Stimulated activated CD8-positive, alpha-beta memory T cell treated with anti-CD3 and anti-CD28 coated beads, Interleukin-15, amount 100 ng/mL, for 24 hours (primary cell): ENCODE measurements at places on chromosomes 3 and 15.
A peak's percentile ranks its signal among the peaks of the same experiment; 100 is the strongest.

DNA sequence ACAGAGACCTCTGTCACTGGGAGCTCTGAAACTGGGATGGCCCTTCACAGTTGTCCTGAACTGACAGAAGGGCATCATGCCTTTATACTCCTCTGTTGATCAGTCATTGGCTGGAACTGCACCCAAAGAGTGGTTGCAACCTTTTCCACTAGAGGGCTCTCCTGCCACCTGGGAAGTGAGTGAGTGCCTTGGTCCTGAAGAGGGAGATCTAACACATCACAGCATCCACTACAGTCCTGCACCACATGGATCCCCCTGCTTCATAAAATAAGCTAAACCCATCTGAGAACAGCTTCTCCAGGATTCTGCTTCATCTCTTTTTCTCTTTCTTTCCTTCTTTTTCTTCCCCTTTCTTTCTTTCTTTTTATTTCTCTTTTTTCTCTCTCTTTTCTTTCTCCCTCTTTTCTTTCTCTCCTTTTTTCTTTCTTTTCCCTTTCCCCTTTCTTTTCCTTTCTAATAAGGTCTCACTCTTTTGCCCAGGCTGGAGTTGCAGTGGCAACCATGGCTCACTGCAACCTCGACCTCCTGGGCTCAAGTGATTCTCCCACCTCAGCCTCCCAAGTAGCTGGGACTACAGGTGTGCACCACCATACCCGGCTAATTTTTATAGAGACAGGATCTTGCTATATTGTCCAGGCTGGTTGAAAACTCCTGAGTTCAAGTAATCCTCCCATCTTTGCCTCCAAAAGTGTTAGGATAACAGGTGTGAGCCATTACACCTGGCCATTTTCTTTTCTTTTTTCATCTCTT lies 42.8 kb upstream of the RAF1 start:
- DNase-seq, result peak; percentile 6

DNA sequence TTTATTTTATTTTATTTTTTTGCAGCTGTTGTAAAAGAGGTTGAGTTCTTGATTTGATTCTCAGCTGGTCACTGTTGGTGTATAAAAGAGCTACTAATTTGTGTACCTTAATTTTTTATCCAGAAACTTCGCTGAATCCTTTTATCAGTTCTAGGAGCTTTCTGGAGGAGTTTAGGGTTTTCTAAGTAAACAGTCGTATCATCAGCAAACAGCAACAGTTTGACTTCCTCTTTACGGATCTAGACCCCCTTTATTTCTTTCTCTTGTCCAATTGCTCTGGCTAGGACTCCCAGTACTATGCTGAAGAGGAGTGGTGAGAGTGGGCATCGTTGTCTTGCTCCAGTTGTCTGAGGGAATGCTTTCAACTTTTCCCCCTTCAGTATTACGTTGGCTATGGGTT lies 165.8 kb upstream of the KCNMB2 start:
- no peak for DNase-seq

GRCh38 chr3:43923104-43923882 lies 232.6 kb downstream of the ABHD5 start:
- no peak for DNase-seq

GRCh38 chr3:64214381-64215018 lies 10.8 kb downstream of the PRICKLE2 start:
- DNase-seq, result no peak

GRCh38 chr15:88127432-88127790 lies 129.1 kb downstream of the NTRK3 start:
- no peak for DNase-seq
